ENCODE measurements at places on chromosomes 6 and 20. TPM values are rescaled to one million over a fixed set of nuclear protein-coding genes. Genes with fewer than 3 reads are reported as not detected.

DNA sequence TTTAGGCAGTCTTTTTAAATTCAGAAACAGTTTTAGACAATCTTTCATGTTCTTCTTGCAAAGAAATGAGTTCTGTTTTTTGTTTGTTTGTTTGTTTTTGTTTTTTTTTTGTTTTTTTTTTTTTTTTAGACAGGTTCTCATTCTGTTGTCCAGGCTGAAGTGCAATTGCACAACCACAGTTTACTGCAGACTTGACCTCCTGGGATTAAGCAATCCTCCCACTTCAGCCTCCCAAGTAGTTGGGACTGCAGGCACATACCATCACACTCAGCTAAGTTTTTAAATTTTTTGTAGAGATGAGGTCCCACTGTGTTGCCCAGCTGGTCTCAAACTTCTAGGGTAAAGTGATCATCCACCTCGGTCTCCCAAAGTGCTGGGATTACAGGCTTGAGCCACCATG, 96.2 kb downstream of the OTOR start:
- DNase-seq: no peak
- H3K36me3 ChIP-seq: no peaks in the 10 kb centered on the region
- H3K27me3 ChIP-seq: no peaks in the 10 kb centered on the region
- H3K4me3 ChIP-seq: no peak overlapping the region
- no peak overlapping the region for H3K27ac ChIP-seq

DNA sequence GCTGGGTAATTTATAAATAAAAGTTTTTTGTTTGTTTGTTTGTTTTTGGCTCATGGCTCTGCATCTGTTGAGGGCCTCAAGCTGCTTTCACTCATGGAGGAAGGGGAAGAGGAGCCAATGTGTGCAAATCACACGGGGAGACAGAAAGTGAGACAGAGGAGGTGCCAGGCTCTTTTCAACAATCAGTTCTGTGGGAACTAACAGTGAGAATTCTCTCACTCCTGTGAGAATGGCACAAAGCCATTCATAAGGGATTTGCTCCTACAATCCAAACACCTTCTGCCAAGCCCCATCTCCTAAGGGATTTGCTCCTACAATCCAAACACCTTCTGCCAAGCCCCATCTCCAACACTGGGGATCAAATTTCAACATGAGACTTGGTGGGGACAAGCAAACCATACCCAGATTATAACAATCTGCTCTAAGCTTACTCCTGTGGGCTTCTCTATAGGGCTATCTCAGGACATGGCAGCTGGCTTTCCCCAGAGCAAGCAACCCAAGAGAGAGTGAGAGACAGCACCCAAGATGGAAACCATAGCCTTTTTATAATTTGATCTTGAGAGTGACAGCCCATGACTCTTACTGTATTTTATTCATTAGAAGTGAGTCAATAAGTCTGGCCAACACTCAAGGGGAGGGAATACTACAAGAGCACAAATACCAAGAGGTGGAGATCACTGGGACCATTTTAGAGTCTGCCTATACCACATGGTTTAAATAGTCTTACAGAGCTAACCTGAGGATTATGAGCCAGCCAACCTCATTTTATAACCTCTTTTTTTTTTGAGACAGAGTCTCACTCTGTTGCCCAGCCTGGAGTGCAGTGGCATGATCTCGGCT, 22.8 kb upstream of the LRRC1 start:
- H3K27ac ChIP-seq: no peak overlapping the region
- no peaks in the 10 kb centered on the region for H3K36me3 ChIP-seq
- no peaks in the 10 kb centered on the region for H3K27me3 ChIP-seq

HFE gene
- total RNA-seq: 2.6 TPM

LIN28B gene
- total RNA-seq: not detected

KCNK15 gene
- total RNA-seq: not detected

PRICKLE4 gene
- not detected for total RNA-seq

DNA sequence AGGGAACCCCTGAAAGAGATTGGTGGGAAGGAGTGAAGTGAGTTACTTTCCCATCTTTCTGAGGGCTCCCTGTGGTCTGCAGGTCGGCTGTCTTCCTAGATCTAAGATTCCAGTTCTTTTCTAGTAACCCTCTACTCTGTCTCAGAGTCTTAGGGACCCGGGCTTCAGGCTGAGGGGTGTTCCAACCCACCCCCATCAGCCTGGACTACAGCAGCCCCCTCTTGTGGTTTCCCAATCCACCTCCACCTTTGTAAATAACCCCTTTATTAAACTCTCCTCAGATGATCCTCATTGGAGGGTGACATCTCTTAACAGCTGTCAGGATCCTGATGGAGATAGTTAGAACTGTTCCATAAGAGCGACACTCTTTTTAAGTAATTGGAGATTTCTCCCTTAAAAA, 300.4 kb downstream of the LRFN2 start:
- no peak overlapping the region for H3K4me3 ChIP-seq
- H3K27ac ChIP-seq: no peak overlapping the region
- H3K4me1 ChIP-seq: no peaks in the 10 kb centered on the region
- H3K36me3 ChIP-seq: no peaks in the 10 kb centered on the region
- DNase-seq: no peak

DUSP15 gene
- not detected for total RNA-seq

GTSF1L gene
- total RNA-seq: 1.1 TPM

ME1 gene
- not detected for total RNA-seq

SMPDL3A gene
- not detected for total RNA-seq

CCND3 gene
- total RNA-seq: 319 TPM

DNA sequence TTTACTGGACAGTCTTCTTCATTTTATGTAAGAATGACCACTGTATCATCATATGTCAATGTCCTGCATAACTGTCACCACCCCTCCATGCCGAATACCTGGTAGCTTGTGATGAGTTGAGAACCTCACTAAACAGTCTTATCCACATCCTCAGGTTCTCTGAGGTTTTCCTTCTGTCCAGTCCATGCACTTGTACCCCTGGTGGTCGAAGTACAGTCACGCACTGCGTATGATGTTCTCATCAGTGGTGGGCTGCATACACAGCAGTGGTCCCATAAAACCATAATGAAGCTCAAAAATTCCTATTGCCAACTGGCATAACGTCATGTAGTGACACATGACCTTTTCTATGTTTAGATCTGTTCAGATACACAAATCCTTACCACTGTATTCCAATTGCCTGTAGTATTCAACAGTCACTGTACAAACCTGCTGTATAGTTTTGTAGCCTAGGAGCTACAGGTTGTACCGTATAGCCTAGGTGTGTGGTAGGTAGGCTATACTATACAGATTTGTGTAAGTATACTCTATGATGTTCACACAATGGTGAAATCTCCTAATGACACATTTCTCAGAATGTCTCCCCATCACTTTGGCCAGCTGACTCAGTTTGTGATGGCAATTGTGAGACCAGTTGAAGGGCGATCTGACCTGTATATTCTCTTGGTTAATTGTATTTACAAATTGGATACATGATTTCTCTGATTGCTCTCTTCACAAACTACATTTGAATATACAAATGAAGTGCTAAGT, 31.3 kb upstream of the SDCBP2 start:
- H3K4me1 ChIP-seq: peaks cover 34% of the 10 kb centered on the region
- no peaks in the 10 kb centered on the region for H3K27me3 ChIP-seq
- DNase-seq: no peak
- H3K4me3 ChIP-seq: no peak overlapping the region

CLVS2 gene
- total RNA-seq: not detected

DNA sequence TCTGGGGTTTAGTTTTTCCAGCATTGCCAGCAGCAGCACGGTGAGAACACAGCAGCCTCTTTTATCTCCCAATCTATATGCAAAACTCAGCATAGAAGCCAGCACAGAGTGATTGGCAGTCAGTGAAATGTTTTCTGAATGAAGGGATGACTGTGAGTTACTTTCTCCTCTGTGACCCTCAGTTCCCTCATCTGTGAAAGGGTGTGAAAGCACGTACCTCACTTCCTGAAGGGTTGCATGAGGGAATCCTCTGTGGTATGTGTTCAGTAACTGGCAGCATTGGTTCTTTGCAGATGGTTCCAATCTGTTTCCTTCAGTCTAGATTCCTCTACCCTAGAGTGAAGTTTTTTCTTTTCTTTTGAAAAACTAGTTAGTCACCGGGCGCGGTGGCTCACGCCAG, 40.0 kb downstream of the EFCAB8 start:
- H3K4me3 ChIP-seq: no peak overlapping the region
- H3K27ac ChIP-seq: no peak overlapping the region
- peaks cover 7% of the 10 kb centered on the region for H3K4me1 ChIP-seq

- H3K4me3 ChIP-seq: peak overlapping the region; percentile 86
- H3K27me3 ChIP-seq: no peaks in the 10 kb centered on the region
- DNase-seq: peak; percentile 91
- H3K4me1 ChIP-seq: peaks cover 50% of the 10 kb centered on the region
- H3K36me3 ChIP-seq: no peaks in the 10 kb centered on the region
Observed at GRCh38 chr20:62651285-62652021, 9.2 kb downstream of the SLCO4A1 start.

SAMD3 gene
- 49.6 TPM for total RNA-seq

- peaks cover 32% of the 10 kb centered on the region for H3K36me3 ChIP-seq
- DNase-seq: no peak
- no peak overlapping the region for H3K27ac ChIP-seq
- H3K4me3 ChIP-seq: no peak overlapping the region
Observed at GRCh38 chr6:75268121-75268987, 16.2 kb downstream of the TMEM30A start.

MCHR2 gene
- total RNA-seq: not detected
